NCI-H1048 (cell line): ENCODE measurements at places on chromosomes 2 and 18.
A peak's percentile ranks its signal among the peaks of the same experiment; 100 is the strongest.

GRCh38 chr2:235170536-235171521, 219.0 kb downstream of the SH3BP4 start:
- DNase-seq, result no peak

GRCh38 chr2:26355038-26355995, 8.7 kb upstream of the ADGRF3 start:
- DNase-seq, result no peak

DNA sequence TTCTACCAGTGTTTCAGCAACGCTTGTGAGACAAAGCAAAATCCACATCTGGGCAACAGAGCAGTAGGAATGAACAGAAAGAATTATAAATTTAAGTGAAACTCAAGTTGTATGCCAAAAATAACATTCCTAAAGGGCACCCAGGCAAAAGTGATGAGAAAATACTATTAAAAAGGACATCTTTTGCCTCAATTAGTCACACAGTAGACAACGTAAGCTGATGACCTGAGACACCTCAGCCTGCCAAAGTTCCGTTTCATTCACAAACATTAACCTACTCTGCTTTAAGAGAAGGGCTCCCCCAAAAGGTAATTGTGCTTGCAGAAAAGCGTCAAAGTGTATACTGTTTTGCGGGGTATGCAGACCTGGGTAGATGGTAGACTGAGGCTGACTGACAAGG, 7.2 kb downstream of the HDLBP start:
- no peak for DNase-seq

GRCh38 chr2:215364157-215365155, 52.6 kb downstream of the ATIC start:
- no peak for DNase-seq

DNA sequence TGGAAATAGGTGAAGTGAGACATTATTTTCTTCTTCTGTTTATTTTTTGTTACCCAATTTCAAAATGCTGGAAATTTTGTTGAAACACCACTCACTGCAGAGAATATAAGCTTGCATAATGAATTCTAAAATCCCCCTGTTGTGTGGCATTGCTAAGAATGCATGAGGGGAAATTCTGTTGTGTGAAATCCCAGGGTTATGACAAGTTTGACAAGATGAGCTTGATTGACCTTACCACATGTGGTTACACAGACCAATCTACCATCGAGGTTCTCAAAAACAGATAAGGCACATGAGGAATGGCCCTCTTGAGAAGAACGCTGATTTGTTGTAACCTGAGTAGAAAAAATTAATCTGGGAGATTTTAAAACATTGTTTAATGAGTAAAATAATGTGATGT, 261.6 kb upstream of the MMADHC start:
- DNase-seq, result no peak

GRCh38 chr2:236397681-236398080, 133.5 kb upstream of the ASB18 start:
- DNase-seq, result no peak

DNA sequence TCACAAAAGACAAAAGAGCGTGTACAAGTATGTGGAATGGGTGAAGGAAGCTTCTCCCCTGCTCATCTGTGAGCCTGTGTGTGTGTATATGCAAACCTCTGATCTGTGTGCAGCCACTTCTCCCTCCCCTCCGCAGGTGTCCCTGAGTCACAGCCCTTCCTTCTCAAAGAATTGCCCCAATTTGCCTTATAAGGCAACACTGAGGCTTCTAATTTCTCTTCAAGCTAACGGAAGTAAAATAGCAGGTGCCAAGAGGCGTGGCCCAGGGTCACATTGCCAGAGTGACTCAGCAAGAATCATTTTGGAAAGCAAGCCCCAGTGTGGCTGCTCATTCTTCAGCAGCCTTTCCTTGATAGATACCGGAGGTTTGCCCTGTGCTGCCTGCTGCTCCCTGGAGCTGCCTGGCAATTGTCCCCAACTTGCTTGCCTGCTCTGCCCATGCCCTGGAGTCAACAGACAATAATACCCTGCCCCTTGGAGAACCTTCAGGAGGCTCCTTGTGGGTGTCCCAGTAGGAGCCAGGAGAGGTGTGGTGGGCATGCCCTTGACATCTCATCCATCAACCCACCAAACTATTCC, 37.3 kb upstream of the BMP10 start:
- peak; percentile 57 for DNase-seq

DNA sequence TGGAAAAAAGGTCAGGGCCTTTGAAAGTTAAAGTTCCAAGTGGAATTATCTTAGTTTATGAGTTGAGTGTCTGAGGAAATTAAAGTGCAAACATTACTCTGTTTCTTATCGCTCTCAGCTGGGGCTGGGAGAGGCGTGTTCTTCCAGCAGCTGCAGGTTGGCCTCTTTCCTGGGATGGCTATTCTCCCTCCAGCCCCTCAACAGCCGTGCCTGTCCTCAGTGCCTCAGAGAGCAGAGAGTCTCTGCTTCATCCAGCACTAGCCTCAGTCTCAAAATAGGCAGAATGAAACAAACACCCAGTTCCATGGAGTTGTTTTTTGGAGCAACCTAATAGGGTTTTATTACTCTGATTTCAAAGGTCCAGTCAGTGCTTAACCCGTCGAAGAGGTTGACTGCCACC, 298.1 kb downstream of the GALR1 start:
- DNase-seq, result no peak

DNA sequence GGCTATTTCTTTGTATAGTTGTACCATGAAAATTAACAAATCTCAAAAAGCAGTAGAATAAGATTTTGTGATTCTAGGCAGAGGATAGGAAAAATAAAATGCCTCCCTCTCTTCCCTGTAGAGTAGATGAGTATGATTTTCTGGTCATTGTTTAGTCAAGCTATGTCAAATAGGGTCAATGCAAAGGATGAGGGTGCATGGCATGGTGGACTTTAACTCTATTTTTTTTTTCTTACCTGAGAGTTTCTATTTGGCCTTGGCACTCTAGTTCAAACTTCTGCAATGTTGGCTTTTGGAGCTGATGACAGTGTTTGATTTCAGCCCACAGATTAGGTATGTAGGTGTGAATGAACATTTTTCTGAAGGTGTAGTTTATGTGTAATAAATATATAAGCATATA, 224.5 kb downstream of the TRIB2 start:
- no peak for DNase-seq

- DNase-seq, result no peak
Observed at GRCh38 chr2:47223980-47224379, 68.9 kb upstream of the STPG4 start.

DNA sequence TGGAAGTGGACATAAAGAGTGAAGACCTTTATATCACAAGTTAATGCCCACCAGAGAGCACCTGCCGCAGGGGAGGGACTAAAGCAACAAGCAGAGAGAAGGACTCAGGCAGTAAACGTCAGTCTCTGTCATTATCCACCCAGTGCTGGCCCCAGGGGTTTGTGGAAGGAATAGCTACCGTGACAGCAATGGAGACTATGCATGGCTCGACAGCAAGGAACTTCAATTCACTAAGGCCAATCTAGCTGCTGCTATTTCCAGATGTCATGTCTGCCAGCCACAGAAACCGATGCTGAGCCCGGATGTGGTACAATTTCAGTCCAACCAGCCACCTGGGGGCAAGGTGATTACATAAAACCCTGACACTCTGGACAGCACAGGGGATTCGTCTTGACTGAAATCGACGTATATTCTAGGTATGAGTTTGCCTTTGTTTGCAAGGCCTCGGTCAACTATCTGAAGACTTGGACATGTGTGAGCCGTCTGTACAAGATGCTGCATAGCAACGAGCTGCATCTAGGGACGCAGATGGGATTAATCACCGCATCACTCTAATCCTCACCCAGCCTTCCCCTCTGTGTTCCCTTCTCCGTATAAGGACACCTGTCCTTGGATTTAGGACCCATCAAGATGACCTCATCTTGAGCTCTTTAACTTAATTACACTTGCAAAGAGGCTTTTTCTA, 154.1 kb upstream of the SH3BP4 start:
- DNase-seq, result no peak

DNA sequence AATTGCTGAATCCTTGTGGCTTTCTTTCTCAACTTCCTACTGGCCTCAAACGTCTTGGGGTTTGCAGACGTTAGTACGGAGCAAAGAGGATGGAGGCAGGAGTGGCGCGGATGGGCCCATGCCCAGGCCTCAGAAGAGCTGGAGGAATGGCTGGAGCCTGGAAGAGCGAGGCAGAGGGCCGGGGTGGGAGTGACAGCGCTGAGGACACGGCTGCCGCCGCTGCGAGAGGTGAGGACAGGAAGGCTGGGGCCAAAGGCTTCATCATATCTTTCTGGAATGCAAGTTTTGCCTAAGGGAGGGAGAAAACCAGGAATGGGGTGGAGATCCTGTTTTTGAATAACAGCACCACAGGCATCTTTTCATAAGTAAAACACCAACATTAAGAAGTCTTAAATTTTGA, 178.5 kb upstream of the SESTD1 start:
- no peak for DNase-seq

DNA sequence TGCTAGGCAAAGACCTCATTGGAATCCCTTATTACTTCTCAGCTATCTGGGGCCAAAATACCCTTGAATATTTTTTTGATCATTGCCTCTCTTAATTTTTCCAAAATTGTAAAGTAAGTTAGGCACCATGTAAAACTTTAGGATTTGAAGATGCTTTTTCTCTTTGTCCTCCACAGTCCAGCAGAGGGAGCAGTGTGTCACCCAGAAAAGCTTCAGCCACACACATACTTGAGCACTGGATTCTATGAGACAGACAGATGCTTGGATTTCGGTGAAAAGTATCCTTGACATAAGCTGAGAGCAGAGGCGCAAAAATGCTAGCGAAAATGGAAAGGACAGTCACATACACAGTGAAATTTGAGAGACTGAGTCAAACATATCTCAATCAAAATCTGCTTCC, 74.7 kb upstream of the KCNJ3 start:
- DNase-seq, result no peak

GRCh38 chr2:190812506-190813294, 67.9 kb upstream of the GLS start:
- DNase-seq, result no peak

GRCh38 chr2:111165084-111165483, 44.4 kb downstream of the BCL2L11 start:
- no peak for DNase-seq

- no peak for DNase-seq
Observed at GRCh38 chr2:136005462-136006196, 20.2 kb upstream of the DARS1 start.
